ENCODE measurements at places on chromosomes 7 and 10. TPM values are rescaled to one million over a fixed set of nuclear protein-coding genes. Genes with fewer than 3 reads are reported as not detected.

Gene LRIT1
- not detected for total RNA-seq

Gene HOXA3
- 16.4 TPM for total RNA-seq

Gene HOXA1
- 2.4 TPM for total RNA-seq

Gene GPR146
- 4.0 TPM for total RNA-seq

Gene ZCWPW1
- total RNA-seq: 1.6 TPM

Gene SSC4D
- 0.50 TPM for total RNA-seq

Gene SAMD9L
- 9.9 TPM for total RNA-seq

Gene SFR1
- 3.4 TPM for total RNA-seq

Gene CYP26C1
- 0.14 TPM for total RNA-seq

Gene RADIL
- 1.4 TPM for total RNA-seq

Gene PLEKHS1
- 12.2 TPM for total RNA-seq

Gene VIM
- 290 TPM for total RNA-seq

Gene CDHR1
- total RNA-seq: 63.7 TPM

Gene OAT
- total RNA-seq: 70.0 TPM

Gene KDM7A
- 31.8 TPM for total RNA-seq

Gene GFRA1
- total RNA-seq: 2.6 TPM

Gene RFC2
- 16.1 TPM for total RNA-seq

Gene ZNF503
- 3.8 TPM for total RNA-seq

Gene KLLN
- total RNA-seq: 1.4 TPM

Gene MYPN
- 0.12 TPM for total RNA-seq

Gene WEE2
- not detected for total RNA-seq

Gene EBLN1
- total RNA-seq: not detected

Gene SPDYE9
- not detected for total RNA-seq

Gene OR2A12
- total RNA-seq: not detected

Gene TRA2A
- 63.9 TPM for total RNA-seq

Gene TDRD1
- total RNA-seq: 0.64 TPM

Gene SHH
- 9.4 TPM for total RNA-seq

Gene TFEC
- 0.89 TPM for total RNA-seq

Gene UMAD1
- total RNA-seq: 24.7 TPM

Gene SVIL
- 66.6 TPM for total RNA-seq

Gene RAB19
- total RNA-seq: 14.9 TPM

Gene TMEM225B
- total RNA-seq: 0.45 TPM

Gene PTPN20
- 2.7 TPM for total RNA-seq

Gene ASAH2
- 1.3 TPM for total RNA-seq

Gene HABP2
- not detected for total RNA-seq

Gene TSPAN12
- total RNA-seq: 32.1 TPM

Gene DGKI
- total RNA-seq: 0.24 TPM

Gene ACHE
- total RNA-seq: 29.2 TPM

Gene SLIT1
- 0.25 TPM for total RNA-seq

Gene CYP2C9
- total RNA-seq: 0.67 TPM

Gene SPDYE16
- total RNA-seq: 0.12 TPM

Gene RRP12
- total RNA-seq: 13.9 TPM

Gene LIPK
- not detected for total RNA-seq

Measured in left colon (tissue), 2 donors.